ENCODE measurements at places on chromosomes 6 and 20. TPM values are rescaled to one million over a fixed set of nuclear protein-coding genes. Genes with fewer than 3 reads are reported as not detected.

DNA sequence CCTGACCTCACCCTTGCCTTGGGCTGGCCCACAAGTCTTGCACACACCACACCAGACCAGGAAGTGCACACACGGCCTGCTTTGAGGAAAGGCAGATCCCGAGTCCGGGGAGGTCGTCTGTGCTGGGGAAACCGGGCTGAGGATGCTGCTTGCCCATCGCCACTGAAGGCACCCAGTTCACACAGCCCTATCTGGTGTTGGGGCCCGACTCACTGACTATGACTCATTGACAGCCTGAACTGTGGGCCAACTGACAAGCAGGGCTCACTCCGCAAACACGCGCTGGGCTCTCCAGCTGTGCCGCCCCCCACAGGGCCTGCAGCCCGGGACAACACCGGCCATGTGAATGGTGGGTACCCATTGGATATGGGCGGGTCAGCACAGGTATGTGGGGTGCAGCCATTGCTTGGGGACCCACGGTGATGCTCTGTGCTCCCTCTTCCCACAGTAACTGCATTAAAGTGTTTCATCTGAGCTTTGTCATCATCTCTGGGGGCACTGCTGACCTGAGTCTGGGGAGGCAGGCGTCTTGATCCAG, 1.6 kb downstream of the SAMD10 start:
- DNase-seq, result no peak

GRCh38 chr6:152271776-152272464, 365.2 kb downstream of the SYNE1 start:
- no peak for DNase-seq

DNA sequence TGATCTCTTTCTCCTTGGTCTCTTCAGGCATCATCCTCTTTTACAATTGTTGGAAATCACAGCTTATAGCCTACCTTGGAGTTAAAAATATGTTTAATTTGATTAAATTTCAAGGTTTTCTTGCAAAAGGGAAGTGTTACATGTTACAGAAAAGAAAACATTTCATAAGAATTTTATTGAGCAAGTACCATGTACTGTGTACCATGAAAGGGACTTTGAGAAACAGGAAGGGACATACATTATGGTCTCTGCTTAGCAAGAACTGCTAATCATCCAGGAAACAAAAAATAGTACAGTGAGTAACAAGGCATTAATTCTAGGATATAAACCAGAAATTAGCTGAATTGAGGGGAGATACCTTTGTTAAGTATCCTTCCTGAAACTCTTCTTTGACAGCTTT, 145.3 kb upstream of the SPACA1 start:
- DNase-seq, result no peak

GRCh38 chr6:37021356-37022129, 16.1 kb downstream of the FGD2 start:
- no peak for DNase-seq

DNA sequence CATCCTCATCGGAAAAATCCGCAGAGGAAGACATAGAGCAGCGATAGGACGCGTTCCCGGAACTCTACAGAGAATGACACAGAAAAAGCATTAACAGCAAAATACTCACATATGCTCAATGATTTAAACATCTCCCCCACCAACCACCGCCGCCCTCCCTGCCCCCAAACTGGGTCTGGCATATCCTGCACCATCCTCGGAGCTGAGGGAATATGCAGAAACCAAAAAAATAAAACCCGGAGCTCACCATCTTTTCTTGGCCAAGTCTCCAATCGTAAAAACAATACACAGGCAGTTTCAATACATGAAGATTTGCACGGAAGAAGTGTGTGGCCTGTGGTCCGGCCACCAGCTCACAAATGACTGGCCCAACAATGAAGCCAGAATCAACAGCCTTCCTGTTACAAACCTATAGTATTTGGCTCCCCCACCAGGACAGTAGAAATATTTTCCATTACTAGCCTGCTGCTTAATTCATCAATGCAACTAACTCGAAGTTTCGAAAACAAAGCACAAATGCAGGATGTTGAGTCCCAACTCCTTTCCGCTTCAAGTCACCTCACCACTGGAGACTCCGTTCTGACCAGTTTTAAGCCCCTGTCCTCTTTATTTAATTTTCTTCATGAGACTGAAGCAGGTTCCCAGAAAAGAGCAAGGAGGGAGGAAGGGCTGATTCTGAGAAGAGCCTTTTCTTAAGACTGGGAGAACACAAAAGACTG, 103.2 kb upstream of the BEND6 start:
- DNase-seq, result peak; percentile 61

GRCh38 chr20:2518096-2518495, 9.4 kb upstream of the ZNF343 start:
- DNase-seq, result no peak

- DNase-seq, result no peak
Observed at GRCh38 chr6:113011389-113011788, 664.3 kb downstream of the RFPL4B start.

DNA sequence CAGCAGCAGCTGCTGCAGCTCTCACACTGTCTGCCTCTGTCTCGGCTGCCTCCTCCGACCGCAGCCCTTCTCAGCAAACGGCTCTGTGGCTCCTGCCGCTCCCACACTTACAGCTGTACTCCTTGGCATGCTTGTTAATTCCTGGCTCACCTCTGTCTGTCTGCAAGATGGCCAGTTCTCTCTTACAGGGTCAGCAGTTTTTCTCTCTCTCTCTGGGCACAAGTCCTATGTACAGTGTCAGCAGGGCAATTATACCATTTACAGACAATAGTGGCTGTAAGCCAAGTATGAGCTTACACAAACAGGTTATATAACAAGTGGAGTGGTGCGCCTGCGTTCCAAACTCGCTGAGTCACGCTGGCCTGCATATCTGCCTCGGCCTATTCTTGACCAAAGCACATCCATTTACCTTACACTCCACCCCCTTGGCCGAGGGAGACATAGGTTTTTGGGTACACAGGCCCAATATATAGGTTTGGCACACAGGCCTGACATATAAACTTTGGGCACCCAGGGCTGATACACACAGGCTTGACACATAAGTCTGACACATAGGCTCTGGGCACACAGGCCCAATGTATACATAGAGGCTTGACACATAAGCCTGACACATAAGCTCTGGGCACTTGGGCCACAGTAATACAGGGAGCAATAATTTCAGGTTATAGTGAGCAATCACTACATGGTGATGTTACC, 4.4 kb downstream of the ZKSCAN3 start:
- DNase-seq, result no peak

- DNase-seq, result no peak
Observed at GRCh38 chr20:49916146-49917002, 1.0 kb upstream of the SPATA2 start.

- no peak for DNase-seq
Observed at GRCh38 chr6:92737983-92738382, 681.4 kb downstream of the EPHA7 start.

DNA sequence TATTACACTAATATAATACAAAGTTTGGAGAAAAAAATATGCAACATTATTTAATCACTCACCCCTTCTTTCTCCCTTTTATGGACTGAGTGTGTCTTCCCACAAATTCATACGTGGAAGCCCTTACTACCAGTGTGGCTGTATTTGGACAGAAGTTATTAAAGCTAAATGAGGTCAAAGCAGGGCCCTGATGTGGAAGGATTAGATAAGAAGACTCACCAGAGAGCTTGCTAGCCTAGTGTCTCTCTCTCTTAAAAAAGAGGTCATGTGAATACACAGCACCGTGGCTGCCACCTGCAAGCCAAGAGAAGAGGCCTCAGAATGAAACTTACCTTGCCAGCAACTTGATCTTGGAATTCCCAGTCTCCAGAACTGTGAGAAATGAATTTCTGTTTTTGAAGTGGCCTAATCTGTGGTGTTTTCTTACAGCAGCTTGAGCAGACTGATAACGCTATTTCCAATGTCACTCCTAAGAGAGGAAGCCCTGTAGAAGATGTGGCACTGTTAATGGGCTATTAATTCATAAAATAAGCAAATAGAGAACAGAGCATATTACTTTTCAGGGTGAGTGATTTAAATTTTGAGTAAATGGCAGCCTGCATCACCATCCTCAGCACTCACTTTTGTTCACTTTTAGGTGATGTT, 233.4 kb downstream of the TBC1D7 start:
- no peak for DNase-seq

DNA sequence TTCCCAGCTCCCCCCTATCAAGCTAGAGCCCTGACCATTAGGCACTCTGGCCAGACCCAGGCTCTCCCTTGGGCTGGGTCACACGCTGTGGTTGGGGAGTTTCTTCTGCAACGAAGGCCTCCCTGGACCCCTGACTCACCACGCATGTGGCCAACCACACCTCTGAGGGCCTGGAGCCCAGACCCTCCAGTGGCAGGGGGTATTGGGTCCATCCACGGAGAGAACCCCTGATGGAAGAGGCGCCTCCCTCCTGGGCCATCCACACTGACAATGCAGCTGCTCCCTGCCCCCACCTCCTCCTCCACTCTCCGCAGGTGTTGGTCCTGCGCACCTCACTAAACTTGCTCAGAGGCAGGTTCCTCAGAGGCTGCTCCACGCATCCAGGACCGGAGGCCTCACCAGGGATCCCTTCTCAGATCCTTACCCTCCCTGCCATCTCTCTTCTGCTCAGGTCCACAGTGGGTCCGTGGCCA, 125.4 kb downstream of the RNASET2 start:
- no peak for DNase-seq

DNA sequence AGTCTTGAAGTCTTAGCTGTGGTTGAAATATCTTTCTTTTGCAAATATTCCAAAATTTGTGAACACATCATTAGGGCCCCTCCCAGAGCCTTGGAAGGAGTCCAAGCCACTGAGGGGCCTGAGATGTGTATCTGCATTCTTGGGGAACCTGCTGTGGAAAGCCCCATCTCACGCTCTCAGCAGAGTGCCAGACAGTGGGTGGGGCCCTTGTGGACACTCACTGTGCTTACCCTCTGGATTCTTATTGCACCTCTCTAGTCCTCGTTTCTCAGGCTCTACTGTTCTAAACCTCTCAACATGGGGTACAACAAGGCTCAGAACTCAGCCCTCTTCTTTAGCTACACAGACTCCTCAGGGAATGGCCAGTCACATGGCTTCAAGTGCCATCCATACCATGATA, 416.2 kb upstream of the CDH4 start:
- no peak for DNase-seq

DNA sequence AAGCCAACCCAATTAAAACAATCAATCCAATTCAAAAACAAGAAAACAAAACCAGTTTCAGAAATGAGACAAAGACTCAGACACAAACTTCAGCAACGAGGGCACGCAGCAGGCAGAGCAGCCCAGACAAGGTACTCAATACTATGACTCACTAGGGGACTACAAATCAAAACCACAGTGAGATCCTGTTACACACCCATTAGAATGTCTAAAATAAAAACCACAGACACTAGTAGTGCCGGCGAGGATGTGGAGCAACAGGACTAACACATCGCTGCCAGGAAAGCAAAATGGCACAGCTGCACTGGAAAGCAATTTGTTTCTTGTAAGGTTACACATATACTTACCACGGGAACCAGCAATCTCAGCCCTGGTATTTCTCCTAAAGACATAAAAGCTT, 28.4 kb upstream of the MAS1L start:
- no peak for DNase-seq

GRCh38 chr6:169725125-169726048, 1.1 kb upstream of the PHF10 start:
- no peak for DNase-seq

GRCh38 chr20:57991211-57991881, 237.1 kb downstream of the ANKRD60 start:
- DNase-seq, result no peak

DNA sequence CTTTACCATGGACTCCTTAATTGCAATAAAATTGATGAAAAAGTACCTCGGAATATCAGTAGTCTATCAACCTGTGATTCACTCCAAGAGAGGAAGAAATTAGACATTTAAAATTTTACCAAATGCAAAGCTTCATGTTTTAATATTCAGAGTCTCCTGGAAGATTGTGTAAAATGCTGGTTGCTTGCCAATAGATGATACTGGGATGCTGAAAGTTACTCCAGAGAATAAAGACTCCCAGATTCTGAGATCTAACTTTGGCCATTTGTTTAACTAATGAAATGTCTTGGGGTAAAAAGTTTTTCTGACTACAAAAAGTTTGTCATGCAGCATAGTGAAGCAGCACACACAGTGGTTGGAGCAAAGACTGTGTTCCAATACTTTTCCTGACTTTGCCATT, 176.7 kb upstream of the RSPO3 start:
- no peak for DNase-seq

DNA sequence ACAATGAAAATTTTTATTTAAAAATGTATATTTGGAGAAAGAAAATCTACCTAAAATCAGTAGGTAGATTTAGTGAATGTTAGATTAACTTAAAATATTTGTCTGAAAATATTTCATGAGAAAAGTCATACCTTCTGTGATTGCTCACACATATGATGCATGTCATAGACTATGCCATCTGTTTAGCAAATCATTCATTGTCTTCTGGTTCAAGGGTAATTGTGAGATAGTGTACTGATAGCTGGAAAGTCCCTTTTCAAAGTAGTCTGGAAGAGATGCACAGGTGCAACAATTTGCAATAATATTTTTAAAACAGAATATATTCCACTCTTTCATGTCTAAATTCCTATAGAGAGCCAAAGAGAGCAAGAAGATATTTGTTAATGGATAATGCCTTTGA, 21.0 kb upstream of the RNF217 start:
- DNase-seq, result no peak

- DNase-seq, result no peak
Observed at GRCh38 chr6:152184573-152184916, 377.1 kb downstream of the ESR1 start.

KIF25 gene
- polyA plus RNA-seq, result 0.87 TPM

RSPO3 gene
- 18.9 TPM for polyA plus RNA-seq

HNF4A gene
- polyA plus RNA-seq, result 29.8 TPM

MANEA gene
- 38.8 TPM for polyA plus RNA-seq

MRPL14 gene
- polyA plus RNA-seq, result 44.0 TPM

SNX21 gene
- 21.1 TPM for polyA plus RNA-seq

ZNF831 gene
- polyA plus RNA-seq, result 0.06 TPM

COX4I2 gene
- polyA plus RNA-seq, result 1.6 TPM

PBOV1 gene
- not detected for polyA plus RNA-seq

RIMS4 gene
- 0.88 TPM for polyA plus RNA-seq

PTGIS gene
- 30.9 TPM for polyA plus RNA-seq

MAPK13 gene
- 17.9 TPM for polyA plus RNA-seq

C20orf173 gene
- not detected for polyA plus RNA-seq

AVP gene
- polyA plus RNA-seq, result not detected

TMEM170B gene
- 9.1 TPM for polyA plus RNA-seq

TMC2 gene
- 0.44 TPM for polyA plus RNA-seq

MAP3K4 gene
- 44.5 TPM for polyA plus RNA-seq

Measured in left renal pelvis (tissue), 4 donors.